ENCODE measurements at places on chromosomes 16 and 17.

DNA sequence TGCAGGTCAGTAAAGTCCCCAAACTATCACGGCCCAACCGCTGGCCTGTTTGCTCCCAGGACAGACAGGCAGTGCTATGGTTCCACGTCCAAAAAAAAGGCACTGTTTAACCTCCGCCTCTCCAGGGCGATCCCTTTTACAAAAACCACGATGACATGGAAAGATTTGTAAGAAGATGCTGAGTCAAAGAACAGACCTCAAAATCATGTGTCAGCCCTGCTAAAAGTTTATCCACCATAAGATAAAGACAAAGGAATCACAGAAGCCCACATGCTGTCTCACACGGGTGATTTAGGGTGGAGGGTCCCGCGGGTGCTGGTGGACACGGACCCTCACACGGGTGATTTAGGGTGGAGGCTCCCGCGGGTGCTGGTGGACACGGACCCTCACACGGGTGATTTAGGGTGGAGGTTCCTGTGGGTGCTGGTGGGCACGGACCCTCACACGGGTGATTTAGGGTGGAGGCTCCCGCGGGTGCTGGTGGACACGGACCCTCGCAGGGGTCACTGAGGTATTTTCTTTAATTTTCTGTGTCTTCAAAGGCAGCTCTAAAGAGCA, 117.2 kb upstream of the METRNL start:
- DNase-seq = no peak

GRCh38 chr16:73418051-73418450, 370.1 kb upstream of the ZFHX3 start:
- DNase-seq = no peak

GRCh38 chr17:63514477-63514876, 8.7 kb upstream of the KCNH6 start:
- DNase-seq = no peak

- no peak for DNase-seq
These were observed 441.1 kb upstream of the MON1B start for GRCh38 chr16:76749780-76750375.

DNA sequence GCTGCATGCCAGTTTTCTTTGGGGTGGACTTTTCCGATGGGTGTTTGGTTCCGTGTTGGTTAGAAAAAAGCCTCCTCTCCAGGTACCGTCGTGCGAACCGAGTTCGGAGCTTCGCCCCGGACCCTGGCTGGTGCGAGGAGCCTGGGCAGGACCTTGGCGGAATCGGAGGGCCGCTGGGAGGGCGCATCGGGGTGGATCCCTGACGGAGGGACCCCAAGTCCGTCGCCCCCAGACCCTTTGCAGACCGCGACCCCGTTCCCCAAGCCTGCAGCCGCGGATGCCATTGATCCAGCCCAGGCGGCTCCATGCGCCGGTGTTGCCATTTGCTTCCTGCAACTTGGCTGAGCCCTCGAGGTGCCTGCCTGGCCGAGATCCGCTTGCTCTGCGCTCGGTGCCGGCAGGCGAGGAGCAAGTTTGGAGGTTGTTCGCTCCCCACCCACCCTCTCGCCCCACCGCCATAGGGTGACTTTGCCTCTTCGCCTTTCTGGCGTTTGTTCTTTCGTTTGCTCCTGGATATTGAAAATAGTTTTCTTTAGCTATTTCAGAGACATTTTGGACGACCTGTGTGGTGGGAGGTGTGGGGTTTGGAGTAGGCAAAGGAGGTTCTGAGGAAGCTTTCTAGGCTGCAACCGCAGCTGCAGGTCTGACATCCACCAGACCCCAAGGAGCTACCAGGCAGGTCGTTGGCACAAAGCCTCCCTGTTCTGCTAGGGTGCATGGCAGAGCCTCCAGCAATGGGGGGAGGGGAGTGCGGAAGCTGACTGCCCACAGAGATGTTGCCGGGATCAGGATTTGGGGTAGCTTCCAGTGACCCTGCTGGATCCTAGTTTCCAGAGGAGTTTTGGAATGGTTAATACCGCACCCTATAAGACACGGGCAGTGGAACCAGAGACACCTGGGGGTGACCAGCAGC, 58.2 kb downstream of the RAP1GAP2 start:
- peak; percentile 33 for DNase-seq
